ENCODE measurements at places on chromosomes 2 and 18. TPM values are rescaled to one million over a fixed set of nuclear protein-coding genes. Genes with fewer than 3 reads are reported as not detected.

CCDC121 gene
- total RNA-seq, result 1.3 TPM

GRCh38 chr2:69382547-69382946, 4.5 kb downstream of the GFPT1 start:
- no peak for DNase-seq

AFTPH gene
- total RNA-seq, result 48.9 TPM

GRCh38 chr2:108355906-108356734, 21.6 kb upstream of the SULT1C4 start:
- DNase-seq, result no peak

DNA sequence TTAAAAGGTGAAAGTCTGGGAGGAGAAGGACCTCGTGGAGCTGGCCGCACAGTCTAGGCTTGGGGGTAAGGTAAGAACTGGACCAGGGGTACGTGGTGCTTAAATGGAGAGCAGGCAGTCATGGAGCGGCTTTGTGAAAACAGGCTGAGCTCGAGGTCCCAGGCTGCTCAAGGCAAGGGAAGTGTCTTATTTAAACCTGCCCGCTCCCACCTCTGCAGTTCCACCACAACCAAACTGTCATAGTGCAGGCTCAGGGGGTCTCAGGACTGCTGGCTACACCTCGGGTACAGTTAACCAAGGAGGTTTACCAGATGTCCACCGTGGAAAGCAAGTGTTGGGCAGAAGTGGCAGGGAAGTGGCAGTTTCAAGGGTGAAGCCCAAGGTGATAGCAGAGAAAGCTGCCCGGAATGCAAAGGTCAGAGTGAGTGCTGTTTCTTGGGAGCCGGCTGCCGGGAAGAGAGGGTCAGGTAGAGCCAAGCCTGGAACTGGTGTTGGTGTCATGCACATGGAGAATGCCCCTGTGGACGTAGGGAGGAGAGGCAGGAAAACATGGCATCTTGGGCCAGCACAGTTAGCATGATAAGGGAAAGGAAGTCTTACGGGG, 203.3 kb downstream of the GBX2 start:
- no peak for DNase-seq

DNA sequence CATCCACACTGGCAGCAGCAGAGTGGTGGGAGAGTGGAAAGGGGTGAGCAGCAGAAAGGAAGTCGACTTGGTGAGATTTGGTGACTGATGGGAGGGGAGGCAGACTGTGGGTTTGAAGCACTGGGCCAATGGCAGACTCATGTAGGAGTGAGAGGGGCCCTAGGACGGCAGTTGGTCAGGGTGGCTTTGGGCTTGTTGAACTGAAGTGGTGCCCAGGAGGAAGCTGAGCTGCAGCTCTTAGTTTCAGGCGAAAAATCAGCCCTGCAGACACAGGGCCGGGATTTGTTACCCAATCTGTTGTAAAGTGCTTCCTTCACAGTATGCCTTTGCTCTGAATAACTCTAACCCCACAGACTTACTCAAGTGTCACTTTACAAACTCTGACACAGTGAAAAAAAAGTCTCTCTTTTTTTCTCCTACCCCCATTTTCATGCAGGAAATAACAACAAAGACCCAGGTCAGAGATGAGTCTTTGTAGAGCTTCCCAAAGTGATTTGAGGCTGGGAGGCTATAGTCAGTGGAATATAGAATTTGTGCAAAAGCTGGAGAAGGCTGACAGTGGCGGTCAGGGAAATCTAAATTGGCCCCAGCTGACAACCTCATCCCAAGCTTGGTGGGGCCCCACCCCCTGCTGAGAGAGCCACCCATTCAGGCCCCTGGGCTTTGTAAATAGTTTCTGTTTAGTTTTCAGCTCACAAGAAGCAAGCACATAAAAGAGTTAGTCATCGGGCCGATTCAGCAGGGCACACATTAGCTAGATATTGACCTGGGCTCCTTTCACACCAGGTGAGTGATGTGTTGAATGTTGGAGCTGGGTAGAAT, 226.9 kb downstream of the VAPA start:
- DNase-seq, result no peak

DNA sequence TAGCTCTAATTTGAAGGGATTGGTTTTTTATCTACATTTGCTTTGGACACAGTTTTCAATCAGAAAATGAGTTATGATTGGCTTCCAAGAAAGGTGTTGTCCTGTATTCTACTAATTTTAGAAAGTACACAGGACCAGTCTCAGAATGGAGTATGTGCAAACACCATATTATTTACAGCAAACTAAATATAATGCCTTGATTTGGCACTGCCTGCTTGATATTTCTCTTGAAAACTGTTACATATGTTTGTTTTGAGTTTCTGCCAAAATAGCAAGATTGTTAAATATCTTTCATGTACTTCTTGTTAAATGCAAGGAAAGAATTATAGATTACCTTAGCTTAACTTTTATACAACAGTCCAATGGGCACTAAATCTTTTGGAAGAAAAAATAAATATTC, 694.9 kb downstream of the KCNJ3 start:
- DNase-seq, result no peak

SIX2 gene
- total RNA-seq, result not detected

DNA sequence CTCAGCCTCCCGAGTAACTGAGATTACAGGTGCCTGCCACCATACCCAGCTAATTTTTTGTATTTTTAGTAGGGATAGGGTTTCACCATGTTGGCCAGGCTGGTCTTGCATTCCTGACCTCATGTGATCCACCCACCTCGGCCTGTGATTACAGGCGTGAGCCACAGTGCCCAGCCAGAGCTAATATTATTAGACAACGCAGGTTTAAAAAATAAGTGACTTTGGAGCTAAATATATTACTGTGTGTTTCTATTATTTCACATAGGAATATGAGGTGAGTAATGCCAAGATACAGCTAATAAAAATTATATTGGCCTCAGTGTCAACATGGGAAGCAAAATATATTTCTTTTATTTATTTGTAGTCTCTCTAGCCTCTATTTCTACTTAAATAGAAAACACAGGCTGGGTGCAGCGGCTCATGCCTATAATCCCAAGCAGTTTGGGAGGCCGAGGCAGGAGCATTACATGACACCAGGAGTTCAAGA, 120.2 kb downstream of the C2orf74 start:
- DNase-seq, result no peak

DNA sequence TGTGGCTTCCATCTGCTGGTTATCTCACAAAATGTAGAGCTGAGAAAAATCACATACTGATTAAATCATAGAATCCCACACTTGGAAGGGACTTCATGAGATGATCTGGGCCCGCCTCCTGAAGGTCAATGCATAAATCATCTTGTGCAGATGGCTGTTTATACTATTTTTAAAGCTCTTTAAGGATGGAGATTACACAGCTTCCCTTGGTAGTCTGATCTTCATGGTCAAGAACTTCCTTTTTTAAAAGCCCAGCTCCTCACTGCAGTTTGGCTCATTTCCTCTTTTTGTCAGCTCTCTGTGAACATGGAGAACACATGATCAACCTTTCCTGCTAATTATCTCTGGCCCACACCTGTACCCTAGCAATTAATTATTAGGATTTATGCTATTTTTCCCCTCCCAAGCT, 25.9 kb downstream of the GCG start:
- no peak for DNase-seq

- DNase-seq, result no peak
Measured at GRCh38 chr2:96409081-96409819, 73.7 kb downstream of the NCAPH start.

DNA sequence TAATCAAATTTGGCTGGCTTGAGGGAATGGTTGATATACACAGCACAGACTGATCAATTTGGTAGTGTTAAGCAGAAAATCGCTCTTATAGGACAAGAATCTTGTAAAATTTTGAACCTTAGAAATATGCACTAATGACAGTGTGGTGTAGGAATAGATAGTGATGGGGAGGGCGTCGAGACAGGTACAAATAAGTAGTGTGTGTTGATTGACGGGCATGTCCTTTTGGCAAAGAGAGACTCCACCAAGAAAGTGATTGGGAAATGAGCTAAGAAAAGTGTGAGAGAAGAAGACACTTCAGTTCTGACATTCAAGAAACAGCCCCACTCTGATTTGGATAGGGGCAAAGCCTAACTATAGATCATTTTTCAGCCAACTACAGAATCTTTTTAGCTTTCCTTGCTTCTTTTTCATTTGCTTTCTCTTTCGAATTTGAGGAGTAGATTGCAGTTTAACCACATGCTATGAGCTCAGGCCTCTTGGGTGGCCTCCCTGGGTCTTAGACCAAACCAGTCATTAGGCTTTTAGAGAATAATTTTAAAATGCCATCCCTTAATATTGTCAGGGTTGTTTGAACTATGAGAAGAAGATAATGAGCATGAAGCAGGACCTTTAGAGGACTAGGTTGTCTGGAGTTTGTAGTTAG, 127.1 kb downstream of the CERS6 start:
- no peak for DNase-seq

DNA sequence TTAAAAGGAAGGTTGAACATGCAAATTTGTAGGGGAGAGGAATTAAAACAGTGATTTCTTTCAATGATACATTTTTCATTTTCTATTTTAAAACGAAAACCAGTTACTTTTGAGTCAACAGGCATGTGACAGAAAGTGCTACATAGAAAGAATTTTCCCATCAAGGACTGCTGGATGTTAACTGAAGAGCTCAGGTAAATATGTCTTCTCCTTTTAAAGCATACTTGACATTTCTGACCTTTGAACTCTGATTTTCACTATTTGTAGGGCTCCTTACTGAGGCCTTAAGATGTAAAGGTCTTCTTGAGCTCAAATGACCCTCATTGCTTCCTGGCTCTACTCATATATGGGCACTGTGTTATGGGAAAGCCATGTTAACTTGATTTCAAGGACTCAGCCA, 32.4 kb downstream of the FIGN start:
- no peak for DNase-seq

DNA sequence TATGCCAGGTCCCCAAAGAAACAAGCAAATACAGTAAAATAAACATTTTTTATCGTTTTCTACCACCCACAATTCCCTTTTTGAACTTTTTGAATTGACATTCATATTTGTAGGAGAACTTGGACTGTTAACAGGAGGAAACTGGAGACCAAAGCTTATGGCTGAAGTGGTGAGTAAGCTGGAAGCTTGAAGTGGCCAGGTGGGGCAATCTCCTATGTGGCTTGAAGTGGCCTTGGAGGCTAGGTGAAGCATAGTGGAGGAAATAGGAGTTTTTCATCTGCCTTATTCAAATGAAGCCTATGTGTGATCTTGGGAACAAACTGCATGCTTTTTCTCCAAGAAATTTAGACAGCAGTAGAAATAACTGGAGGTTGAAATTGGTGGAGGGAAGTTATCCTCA, 962.9 kb upstream of the FANCL start:
- no peak for DNase-seq

DNA sequence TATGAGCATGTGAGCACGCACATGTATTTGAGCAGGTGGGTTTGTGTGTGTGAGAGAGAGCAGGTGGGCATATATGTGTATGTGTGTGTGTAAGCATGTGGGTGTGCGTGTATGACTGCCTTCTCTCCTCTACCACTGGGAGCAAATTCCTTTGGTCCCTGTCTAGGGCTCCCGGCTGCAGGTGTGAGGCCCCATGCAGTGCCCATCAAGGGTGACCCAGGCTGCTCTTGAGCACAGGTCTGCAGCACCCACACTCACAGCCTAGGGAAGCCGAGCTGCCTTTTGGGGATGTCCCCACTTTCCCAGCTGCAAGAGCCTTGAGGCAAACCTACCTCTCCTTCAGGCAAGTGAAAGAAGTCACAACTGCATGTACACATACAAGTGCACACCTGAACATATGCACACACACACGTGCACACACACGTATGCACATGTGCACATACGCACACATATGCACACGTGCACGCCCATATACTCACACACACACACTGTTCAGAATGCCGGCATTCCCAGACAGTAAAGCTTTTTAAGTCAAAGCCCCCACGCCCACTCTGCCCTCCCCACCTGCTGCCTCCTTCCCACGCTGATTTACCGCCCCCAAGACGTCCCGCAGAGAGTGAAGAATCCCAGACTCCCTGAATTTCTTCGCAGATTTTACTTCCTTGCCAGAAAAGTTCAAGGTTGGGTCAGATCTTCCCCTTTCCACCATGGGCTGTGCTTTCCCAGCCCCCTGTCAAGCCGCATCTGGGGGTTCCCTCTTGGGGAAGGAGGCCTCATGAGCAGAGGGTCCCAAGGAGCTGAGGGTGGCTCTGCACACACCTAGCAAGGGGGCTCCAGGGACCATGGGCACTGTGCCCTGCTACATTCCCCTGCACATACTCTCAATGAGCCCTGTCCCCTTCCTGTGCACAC, 170.6 kb downstream of the TWIST2 start:
- DNase-seq, result no peak

MSTN gene
- not detected for total RNA-seq

LOXHD1 gene
- not detected for total RNA-seq

DNA sequence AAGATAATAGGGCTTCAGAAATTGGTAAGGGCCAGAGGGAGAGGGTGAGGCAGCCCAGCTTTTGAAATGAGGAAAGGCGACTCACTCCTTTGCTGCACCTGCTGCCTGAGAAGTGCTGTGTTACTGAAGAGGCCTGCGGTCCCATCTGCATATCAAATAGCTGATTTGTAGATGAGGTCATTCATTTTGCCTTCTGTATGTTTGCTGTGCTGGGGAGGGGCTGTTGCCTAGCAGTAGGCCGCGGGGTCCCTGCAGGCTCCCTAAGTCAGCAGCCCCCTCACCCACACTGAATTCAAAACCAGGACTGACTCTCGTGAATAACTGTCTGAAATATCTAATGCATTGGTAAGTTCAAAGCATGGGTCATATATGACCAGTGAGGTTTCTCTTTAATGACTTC, 377.2 kb downstream of the SOX11 start:
- DNase-seq, result no peak

GRCh38 chr2:236061497-236061896, 106.7 kb downstream of the GBX2 start:
- no peak for DNase-seq

GALNT14 gene
- total RNA-seq, result 0.32 TPM

DNA sequence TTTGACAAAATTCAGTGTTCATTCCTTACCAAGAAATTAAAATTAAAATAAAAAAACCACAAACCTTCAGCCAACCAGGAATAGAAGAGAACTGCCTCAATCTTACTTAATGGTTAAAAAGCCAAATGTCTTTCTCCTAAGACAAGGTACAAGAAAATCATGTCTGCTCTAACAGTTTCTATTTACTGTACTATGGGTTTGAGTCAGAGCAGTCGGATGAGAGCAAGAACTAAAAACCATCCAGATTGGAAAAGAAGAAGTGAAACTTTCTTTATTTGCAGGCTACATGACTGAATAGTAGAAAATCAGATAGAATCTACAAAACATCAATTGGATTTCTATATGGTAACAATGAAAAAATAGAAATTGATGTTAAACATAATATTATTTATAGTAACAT, 555.5 kb upstream of the TNP1 start:
- no peak for DNase-seq

ZNF804A gene
- 0.06 TPM for total RNA-seq

DNA sequence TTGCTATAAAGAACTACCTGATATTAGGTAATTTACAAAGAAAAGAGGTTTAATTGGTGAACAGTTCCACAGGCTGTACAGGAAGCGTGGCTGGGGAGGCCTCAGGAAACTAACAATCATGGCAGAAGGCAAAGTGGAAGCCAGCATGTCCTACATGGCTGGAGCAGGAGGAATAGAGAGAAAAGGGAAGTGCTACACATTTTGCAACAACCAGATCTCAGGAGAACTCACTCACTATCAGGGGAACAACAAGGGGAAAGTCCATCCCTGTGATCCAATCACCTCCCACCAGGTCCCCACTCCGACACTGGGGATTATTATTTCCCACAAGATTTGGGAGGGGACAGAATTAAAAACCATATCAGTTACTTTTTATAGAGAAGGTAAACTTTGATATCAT, 273.5 kb upstream of the MMADHC start:
- no peak for DNase-seq
